ENCODE measurements at places on chromosomes 4 and X.

GRCh38 chr4:165767671-165768070, 105.4 kb upstream of the TLL1 start:
- no peak for DNase-seq

DNA sequence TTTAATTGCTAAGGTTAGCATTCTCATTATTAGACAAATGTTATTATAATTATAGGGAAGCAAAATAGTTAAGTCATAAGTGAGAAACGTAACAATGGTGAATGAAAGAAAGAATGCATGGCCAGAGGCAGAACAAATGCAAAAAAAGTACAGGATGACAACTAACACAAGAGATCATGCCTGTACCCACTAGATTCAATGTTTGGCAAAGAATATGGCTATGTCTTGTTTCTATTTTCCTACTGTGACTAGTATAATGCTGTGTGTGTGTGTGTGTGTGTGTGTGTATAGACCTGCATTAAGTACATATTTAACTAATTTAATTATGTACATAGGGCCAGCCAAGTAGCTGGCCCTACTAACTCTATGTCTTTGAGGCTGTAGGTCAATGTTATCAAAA, 12.9 kb upstream of the BMP2K start:
- no peak for DNase-seq

DNA sequence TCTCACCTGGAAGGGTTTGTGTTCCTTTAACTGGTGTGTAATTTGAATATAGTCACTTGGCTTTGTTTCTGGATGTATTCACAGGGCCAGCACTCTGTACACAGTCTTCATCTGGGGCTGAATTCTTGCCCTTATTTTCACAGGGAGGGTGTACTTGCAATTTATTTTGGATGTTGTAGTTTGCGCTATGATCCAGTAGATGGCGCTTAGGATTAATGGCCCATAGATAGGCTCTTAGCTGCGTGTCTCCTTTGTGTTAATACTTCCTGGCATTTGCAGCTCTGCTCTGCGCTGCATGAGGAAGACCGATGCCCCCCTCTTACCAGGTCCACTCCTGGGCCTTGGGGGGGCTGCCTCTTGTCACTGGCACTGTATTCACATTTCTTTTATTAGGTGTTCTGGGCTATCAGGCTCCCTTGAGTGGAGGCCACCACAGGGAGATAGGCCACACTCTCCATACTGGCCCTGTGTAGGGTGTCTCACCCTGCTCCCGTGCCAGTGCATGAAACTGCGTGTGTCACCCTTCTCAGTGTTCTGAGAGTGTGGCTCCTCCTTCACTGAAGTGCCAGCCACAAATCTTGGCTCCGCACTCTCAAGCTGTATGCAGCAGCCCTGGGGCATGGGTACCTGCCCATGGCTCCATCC, 562.2 kb downstream of the ZIC3 start:
- DNase-seq: no peak

DNA sequence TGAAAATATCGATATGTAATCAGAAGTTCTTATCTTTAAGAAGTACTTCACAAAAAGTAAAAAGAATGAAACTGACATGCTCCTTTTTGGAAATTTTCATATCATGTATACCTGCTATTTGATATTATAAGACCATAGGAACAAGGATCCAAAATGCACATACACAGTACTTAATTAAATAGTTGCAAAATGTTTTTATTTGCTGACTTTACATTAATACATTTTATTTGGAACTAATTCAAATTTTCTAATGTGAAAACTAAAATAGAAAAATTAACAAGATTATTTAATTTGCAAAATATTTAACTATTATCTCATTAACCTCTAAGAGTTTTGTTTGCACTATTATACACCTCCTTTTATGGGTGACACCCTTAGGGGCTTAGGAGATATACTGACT, 155.0 kb downstream of the TRAM1L1 start:
- DNase-seq: no peak

- peak; percentile 49 for DNase-seq
Measured at GRCh38 chr4:146132445-146132844, 43.1 kb upstream of the LSM6 start.

DNA sequence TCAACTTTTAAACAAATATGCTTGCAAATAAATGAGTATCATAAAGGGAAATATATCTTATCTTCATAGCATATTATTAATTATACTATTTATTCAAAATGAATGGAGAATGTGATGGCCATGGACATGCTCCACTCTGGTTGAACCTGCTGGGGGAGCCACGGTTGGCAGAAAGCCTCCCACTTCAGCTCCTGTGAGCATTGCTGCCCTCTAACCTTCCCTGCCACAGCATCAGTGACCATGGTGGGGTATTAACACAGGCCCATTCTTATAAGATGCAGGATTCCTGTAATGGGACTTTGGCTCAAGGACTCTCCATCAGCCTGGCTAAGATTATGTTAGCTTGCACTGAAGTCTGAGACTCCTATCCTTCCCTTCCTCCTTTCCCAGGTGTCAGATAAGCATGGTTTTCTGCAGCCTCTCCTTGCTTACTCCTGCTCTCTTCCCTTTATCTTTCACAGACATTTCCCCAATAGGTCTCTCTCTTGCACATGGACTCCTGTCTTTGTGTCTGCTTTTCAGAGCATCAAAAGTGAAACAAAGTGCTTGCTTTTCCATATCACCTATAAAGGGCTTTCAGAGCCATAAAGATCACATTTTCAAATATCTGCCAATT, 4.9 kb upstream of the ABRAXAS1 start:
- DNase-seq: no peak

- no peak for DNase-seq
Measured at GRCh38 chrX:154730253-154730891, 20.5 kb downstream of the GAB3 start.

DNA sequence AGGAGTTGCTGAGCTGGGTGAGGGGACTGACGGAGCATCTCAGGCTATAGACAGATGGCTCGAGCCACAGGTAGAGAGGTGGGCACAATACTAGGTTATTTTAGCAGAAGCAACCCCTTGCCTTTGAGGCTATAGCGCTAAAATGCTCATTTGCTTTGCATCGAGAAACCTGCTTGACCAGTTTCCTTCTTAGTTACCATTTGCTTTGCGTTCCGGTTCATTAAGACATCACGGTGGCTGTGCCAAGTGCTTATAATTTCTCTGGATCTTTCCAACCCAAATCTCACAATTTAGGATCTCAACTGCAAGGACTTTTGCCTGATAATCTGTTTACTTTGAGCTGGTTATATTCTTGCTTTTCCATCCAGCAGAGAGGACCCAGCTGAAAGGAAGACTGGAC, 40.8 kb downstream of the DLG3 start:
- DNase-seq: no peak

DNA sequence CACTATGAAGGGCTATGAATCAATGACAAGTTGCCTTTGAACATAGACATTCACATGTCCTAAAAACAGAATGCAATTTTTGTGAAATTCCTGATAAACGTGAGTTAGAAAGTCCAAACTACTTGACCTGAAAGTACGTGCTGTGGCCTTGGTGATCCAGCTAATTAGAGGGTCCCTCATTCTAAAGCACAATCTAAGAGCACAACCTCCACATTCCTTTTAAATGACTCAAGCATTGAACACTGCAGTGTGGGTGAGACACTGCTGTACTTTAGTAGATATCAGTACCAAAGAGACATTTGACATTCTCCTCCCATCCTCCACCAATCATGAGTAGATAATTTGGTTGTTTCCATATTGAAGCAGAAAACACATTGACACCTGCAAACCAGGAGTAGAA, 73.5 kb downstream of the FAM47B start:
- no peak for DNase-seq

DNA sequence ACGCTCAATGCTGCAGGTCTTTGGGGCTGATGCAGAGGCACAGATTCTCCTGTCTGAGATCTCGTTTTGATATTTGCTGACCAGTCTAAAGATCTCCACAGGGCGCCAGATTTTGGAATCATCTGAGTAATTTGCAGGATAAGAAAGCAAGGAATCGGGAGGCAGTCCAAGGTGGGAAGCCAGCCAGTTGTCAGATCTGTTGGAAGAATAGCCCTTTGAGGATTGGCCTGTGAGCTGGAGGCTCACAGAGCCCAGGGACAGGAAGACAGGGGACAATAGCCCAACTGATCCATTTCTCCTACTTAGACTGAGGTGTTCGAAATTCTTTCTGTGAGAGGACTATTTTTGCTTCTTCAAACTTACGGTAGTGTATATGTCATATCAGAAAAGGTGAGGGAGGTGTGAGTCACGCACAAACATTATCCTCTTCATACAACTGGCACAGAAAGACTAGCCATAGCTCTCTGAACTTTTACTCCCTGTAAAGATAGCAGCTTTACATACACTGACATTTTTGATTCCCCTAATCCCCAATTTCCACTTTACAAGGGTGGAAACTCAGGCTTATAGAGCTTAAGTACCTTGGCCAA, 8.8 kb downstream of the DIPK2B start:
- DNase-seq: no peak

- DNase-seq: no peak
Measured at GRCh38 chr4:16682975-16683374, 215.5 kb downstream of the LDB2 start.

DNA sequence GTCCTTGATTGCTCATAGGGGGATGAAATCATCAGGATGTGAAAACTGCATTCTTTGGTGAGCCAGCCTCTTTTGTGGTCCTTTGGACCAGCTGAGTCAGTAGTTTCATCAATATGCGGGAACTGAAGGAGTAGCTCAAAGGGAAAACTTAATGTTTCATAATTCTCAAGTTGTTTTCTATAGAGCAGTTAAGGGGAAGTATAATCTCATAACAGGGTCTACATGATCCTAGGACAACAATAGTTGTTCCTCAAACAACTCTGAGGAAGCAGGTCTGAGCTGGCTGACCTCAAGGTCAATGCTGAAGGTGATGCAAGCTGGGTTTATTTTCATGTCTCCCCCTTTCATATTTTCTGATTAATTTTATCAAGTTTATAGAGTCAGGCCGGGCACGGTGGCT, 36.1 kb upstream of the IRF2 start:
- DNase-seq: no peak

DNA sequence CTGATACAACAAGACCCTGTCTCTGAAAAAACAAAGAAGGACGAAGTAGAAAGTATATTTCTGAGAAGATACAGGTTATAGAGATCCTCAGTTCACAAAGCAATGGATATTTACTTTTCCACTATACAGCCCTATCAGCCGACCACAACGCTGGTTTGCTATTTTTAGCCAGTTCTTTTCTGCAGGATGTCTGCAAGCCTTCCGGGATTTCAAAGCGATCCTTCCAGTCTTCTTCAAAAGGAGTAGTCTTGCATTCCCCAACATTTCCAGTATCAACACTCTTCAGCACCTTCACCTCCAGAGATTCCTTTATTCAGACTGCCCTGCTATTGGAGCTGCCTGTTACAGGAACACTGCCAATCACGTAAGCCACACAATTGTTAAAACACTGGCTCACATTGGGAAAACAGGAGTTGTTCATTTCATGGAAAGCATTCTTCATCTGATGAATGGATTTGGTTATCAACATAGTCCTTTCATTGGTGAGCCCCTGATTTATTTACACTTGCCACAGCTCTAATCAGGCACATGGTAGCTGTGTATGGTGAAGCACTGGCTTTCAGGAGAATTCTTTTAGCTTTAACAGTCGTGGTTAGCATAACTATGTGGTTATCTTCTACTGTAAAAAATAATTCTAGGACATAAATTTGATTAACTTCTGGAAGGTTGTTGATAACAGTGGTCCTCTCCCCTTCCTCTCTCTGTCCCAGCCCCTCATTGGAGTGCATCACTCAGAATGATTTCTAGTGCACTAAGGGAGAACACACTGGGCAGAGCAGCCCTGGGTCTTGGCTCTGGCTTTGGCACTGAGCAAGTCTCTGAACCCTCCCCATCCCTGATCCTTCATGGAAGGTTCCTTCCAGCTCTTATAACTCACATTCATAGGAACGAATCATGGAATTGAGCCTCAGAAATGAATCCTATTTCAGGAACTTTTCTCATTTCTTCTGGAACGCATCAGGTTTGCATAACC, 109.9 kb upstream of the SORBS2 start:
- no peak for DNase-seq

GRCh38 chr4:25951390-25951952, 37.5 kb downstream of the SMIM20 start:
- DNase-seq: no peak

DNA sequence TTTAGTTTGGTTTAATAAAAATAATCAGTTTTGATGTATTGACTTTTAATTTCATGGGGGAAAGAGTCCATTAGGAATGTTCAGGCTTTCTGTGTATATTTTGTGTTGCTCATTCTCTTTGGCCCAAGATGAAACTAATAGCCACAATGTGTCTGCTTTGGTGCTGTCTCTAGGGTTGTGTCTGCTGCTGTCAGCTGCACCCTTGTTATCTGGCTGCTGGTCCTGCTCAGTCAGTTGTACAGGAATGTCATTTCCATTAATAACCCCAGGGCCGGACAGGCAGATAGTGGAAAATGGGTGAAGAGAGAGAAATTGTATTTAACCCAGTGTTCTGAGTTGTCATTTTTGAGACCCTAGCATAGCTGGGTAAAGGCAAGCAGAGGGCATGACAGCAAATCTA, 115.1 kb downstream of the PHEX start:
- DNase-seq: no peak

GRCh38 chr4:107629318-107629717, 90.7 kb downstream of the PAPSS1 start:
- DNase-seq: no peak

DNA sequence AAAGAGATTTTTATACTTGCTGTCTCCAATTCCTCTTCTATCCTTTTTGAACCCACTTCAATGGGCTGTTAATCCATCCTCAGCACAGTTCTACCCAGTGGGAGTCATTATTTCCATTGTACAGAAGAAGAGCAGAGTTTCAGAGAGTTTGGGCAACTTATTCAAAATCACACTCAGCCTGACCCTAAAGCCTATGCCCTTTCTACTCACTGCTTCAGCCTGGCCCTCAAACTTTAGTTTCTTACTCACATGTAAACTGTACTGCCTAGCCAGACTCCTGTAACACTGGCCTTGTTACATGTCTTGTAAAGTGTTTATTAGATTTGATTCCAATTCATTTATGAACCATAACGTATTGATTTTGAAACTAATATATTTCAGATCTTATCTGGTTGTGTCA, 25.1 kb upstream of the USO1 start:
- DNase-seq: no peak

DNA sequence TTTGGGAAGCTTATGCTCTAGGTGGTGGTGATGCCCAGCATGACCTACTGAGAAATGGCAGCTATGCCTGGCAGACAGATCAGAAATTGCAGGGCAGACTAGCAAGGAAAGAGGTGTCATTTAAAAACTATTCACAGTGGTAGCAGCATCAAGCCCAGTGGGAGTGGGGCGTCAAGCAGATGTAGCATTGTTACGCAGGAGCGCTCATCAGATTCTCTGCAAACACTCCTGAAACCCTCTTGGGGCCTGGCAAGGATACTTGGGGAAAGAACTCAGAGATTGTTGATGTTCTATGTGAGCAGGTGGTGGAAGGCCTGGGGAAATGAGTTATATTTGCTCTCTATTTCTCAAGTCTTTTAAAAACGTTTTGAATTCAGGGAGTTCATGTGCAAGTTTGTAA, 437.6 kb downstream of the RAPGEF2 start:
- no peak for DNase-seq

GRCh38 chr4:181964731-181965130, 278.5 kb upstream of the TENM3 start:
- DNase-seq: no peak
